ENCODE measurements at places on chromosomes 1 and 21.

GRCh38 chr1:17359808-17360207 is 12.2 kb upstream of the PADI6 start:
- DNase-seq = no peak

- DNase-seq = peak; percentile 61
Measured at GRCh38 chr1:109274533-109275476, 8.1 kb downstream of the PSRC1 start.

GRCh38 chr21:38334866-38335265 is 78.1 kb downstream of the KCNJ15 start:
- DNase-seq = no peak

DNA sequence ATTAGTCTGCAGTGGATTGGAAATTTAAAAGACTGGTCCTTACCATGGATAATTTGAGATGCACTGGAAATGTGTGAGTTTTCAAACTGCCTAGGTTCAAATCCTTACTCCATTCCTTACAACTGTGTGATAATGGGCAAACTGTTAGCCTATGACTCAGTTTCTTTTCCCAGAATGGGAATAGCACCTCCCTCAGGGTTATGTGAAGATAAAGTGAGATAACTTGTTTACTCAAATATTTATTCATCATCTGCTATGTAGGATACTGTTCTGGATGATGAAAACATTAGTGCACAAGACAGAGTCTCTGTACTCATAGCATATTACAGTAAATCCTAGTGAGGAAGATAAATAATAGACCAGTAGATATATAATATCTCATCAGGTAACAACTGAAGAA is 28.6 kb downstream of the LRIG2 start:
- DNase-seq = no peak

- no peak for DNase-seq
Measured at GRCh38 chr1:171296897-171297296, 17.1 kb upstream of the FMO4 start.

DNA sequence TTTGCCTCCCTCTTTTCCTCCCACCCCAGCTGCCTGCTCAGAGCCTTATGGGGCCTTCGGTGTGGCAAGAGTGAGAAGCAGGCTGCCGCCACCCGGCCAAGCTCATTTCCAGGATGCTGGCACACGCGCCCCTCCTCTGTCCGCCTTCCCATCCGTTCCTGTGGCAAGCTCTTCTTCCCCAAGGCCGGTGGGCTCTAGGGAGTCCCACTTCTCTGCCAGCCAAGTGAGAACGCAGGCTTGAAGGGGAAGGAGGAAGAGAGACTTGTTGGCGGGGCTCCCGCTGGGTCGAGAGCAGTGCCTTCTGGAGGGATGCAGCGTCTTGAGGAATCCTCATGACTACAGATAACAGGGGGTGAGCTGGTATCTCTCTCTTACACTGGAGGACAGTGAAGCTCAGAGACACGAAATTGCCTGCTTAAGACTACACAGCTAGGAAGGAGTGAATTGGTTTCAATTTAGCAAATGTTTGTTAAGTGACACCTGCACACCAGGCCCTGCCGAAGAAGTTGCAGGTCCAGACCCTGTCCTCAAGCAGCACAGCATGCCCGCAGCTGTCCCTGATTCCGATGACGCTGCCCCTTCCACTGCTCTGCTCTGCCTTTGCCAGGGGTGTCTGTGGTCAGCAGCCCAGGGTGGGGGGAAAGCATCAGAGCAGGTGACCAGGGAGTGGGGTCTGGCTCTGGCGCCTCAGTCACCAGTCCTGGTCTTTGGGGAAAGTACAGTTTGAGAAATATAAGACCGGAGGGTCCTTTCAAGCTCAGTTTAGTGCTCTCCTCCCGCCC is 40.1 kb upstream of the FOXO6 start:
- DNase-seq = no peak

- peak; percentile 71 for DNase-seq
Measured at GRCh38 chr1:53470155-53470554, 11.0 kb downstream of the DMRTB1 start.

DNA sequence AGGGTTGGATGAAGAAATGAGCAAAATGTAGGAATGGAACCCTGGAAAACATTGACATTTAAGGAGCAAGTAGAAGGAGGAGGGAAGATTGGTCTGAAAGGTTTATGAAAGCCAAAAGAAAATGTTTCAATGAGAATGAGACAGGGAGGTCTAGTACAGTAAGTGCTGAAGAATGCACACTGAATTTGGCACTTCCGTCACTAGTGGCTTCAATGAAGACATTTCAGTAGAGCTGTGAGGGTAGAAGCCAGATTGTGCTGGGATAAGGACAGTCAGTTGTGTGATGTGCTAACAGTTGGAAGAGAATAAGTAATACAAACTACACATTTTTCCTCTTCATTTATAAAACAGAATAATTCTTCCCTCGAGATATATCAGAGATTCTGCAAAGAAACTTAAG is 17.1 kb downstream of the THEM4 start:
- DNase-seq = no peak

Data from right renal cortex interstitium (tissue), 3 donors.